Activated T-cell treated with anti-CD3 and anti-CD28 coated beads for 24 hours (primary cell): ENCODE measurements at places on chromosomes 2 and 18.

- DNase-seq, result no peak
Measured at GRCh38 chr2:150041722-150042425, 445.6 kb downstream of the RND3 start.

DNA sequence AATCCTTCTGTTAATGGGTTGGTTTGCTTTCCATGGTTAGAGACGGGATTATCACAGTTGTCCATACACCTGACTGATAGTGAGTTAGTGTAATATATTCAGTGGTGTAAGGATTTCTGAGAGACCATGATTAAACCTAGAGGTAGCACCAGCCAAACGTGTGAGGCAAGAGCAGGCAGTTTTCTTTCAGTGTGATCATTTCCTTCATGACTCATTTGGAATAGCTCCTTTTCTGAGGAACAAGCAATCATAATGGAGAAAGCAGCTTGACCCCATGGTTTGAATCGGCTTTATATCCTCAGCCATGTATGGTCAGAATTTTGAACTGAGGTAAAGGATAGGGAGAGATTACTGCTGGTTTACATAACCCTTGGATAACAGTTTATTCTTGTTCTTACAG, 2.9 kb downstream of the MXD1 start:
- no peak for DNase-seq

- no peak for DNase-seq
Measured at GRCh38 chr2:239399921-239400595, 762 bp downstream of the HDAC4 start.

- DNase-seq, result no peak
Measured at GRCh38 chr18:24094561-24094960, 44.3 kb upstream of the CABYR start.

DNA sequence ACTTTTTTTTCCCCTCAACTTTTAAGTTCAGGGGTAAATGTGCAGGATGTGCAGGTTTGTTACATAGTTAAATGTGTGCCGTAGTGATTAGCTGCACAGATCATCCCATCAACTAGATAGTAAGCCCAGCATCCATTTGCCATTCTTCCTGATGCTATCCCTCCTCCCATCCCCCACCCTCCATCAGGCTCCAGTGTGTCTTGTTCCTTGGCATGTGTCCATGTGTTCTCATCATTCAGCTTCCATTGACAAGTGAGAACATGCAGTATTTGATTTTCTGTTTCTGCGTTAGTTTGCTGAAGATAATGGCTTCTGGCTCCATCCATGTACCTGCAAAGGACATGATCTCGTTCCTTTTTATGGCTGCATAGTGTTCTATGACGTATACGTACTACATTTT, 47.2 kb upstream of the STON1 start:
- no peak for DNase-seq
